ENCODE measurements at places on chromosomes 11 and 22.
A peak's percentile ranks its signal among the peaks of the same experiment; 100 is the strongest.

DNA sequence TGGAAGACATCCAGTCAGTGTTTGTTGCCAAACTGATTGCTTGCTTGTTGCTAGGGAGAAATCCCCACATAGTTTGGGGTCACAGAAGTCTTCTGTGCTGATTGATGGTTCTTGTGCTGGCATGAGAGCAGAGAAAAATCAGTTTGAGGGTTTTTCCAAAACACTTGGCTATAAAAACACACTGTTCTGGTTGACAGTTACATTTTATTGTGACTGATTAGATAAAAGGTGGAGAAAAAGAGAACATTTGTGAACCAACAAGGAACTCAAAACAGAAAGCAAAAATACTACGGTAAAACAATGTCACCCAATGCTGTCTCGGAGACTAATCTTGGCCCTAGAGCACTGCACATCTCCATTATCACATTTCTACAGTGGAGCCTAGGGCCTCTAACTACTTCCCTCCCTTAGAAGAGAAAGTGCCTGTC is 14.4 kb upstream of the EIF4G2 start:
- no peak for DNase-seq

GRCh38 chr11:107999759-108000455 is 8.8 kb upstream of the CUL5 start:
- peak; percentile 13 for DNase-seq

GRCh38 chr11:104402812-104403521 is 239.0 kb upstream of the PDGFD start:
- no peak for DNase-seq

DNA sequence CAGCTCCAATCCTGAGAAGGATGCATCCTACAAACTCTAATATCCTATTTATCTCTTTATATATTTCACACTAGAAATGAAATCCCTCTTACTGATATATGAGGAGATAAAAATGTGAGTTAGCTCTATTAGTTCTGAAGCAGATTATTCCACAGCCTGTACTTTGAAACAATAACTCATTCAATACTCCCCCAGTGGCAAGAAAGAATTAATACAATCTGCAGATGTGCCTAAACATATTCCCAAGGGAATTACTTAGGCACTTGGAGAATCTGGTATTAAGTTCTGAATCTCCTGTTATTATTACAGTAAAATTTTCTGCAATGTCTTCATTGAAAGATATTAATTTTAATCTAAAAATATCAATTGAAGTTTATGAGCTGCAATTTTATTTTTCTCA is 59.4 kb downstream of the DDI1 start:
- DNase-seq, result no peak

- DNase-seq, result no peak
Observed at GRCh38 chr11:25602149-25602548, 729.8 kb upstream of the ANO3 start.

DNA sequence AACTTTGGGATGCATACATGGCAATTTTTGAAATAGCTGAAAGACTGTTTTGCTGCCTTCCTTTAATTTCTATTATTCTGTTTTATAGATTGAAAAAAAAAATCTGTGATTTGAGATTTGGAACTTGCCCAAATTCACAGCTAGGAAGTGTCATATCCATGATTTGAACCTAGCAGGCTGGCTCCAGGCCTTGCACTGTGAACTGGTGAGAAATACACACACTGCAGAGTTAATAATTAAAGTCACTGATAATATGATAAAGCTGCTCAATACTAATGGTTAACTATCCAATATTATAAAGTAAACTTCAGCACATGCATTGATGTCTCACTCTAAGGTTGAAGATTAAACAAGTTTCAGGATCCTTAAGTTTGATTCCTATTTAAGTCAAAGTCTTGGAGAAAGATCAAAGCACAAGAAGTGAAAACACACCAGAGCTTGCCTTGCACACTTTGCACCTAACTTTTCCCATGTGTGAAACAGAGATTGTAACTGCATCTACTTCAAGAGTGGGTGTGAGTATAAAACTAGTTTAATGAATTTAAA is 150.6 kb upstream of the CCDC179 start:
- DNase-seq, result no peak

GRCh38 chr11:67594480-67594879 is 10.9 kb downstream of the GSTP1 start:
- DNase-seq, result no peak
